ENCODE measurements at places on chromosomes 6 and 20.

- DNase-seq = no peak
These were observed 326.2 kb upstream of the PRDM1 start for GRCh38 chr6:105759946-105760345.

DNA sequence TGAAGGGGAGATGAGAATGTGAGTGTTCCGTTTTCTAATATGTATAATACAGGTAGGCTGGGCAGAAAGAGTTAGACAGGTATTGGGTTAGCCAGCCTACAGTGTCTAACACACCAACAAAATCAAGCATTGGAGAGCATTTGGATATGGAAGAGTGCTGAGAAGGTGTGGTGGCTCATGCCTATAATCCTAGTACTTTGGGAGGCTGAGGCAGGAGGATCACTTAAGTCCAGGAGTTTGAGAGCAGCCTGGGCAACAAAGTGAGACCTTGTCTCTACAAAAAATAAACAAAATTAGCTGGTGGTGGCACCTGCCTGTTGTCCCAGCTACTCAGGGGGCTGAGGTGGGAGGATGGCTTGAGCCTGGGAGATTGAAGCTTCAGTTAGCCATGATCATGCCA is 38.6 kb upstream of the SLC23A2 start:
- no peak for DNase-seq

- DNase-seq = no peak
These were observed 178.4 kb upstream of the ZNF184 start for GRCh38 chr6:27651371-27651732.

DNA sequence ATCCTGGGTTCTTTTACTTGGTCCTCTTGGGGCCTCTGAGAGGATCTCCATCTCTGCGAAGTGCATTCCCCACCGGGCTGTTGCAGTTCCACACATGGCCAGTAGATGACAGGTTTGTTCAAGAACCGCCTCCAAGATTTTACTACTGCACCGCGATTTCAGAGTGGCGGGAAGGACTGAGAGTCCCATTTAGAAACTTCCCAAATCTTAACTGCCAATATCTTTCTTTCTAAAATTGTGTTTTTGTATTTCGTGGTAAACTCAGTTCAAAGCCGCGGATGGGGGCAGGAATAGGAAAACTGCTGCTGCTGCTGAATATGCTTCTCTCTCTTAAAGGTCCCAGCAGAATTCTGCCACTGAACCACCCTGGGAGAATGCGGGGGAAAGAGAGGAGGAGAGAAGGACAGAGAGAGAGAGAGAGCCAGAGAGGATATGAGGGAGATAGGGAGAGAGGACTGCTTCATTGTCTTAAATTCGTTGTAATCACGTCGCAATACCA is 8.6 kb upstream of the BTNL2 start:
- DNase-seq = peak; percentile 54

GRCh38 chr6:4970739-4971395 is 33.0 kb downstream of the RPP40 start:
- no peak for DNase-seq

DNA sequence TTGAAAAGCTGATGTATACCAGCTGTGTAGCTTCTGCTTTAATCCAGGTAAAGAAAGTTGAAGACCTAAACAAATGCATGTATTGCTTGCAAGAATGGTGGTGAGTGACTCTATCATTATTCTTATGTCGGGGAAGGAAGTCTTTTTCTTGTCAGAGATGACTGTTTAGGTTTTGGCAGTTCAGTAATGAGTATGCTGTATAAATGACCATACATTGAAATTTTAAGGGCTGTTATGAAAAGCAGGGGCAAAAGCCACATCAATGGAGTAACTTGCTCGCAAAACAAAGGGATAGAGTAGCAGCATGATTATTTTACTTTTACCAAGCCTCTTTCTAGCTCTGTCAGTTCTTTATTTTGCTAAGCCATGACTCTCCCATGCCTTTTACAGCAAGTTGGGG is 55.9 kb upstream of the NUP153 start:
- DNase-seq = no peak

GRCh38 chr20:32358883-32359632 is 927 bp downstream of the ASXL1 start:
- peak; percentile 76 for DNase-seq

DNA sequence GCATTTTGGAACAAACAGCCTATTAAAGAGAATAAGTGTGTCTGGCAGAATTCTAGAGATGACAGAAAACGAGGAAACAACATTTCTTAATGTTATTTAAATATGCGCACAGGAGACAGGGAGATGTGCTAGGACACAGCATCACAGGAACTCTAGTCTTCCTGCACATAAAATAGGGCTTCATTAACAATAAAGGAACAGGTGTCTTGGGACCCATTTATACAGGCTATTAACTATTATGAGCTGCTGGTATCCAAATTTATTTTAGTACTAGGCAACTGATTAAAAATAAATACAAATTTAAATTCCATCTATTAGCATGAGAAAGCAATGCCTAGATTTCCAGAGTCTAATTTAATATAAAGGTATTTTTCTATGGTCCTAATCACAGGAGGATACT is 102.3 kb downstream of the PDSS2 start:
- no peak for DNase-seq

GRCh38 chr6:106163446-106163965 is 77.4 kb downstream of the PRDM1 start:
- DNase-seq = no peak

- DNase-seq = no peak
These were observed 837.6 kb downstream of the MAFB start for GRCh38 chr20:39851459-39851858.

GRCh38 chr20:46359233-46359751 is 47.1 kb downstream of the ELMO2 start:
- DNase-seq = no peak

GRCh38 chr20:13786143-13786828 is 1.5 kb downstream of the NDUFAF5 start:
- peak; percentile 3 for DNase-seq

DNA sequence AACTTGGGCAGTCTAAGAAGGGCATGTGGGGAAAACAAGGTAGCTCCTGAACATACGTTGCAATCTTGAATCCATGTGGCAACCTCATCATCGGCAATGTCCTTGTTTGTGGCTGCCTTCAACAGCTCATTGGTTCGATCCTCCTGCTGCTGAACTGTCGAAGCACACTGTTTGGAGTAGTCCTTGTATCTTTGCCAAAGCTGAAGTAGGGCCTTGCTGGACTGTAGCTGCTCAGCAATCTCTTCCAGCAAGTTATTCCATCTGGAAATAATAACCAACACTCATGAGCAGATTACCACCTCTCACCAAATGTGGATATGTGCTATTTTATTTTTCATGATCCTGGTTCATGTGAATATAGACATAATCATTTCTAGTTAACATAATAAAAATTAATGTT is 413.3 kb downstream of the ESR1 start:
- no peak for DNase-seq

DNA sequence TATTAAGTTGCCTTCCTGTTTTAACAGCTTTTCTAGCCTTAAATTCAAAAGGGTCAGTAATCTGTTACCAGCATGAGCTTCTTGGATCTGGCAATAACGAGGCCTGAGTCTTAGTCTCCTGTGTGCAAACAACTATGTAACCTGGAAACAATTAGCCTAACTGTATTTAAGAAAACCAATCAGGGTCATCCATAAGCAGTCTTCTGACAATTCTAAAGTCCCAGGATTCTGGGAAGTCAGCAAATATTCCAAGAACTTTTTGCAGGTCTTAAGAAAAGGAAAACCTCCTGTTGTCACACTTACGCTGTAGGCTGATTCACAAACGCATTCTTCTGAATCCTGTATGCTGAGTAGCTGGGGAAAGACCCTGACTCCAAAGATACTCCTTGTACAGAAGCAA is 90.4 kb downstream of the COL12A1 start:
- DNase-seq = no peak
